Heart left ventricle (tissue), 16 donors: ENCODE measurements at places on chromosomes 5 and 9. TPM values are rescaled to one million over a fixed set of nuclear protein-coding genes. Genes with fewer than 3 reads are reported as not detected.

DNA sequence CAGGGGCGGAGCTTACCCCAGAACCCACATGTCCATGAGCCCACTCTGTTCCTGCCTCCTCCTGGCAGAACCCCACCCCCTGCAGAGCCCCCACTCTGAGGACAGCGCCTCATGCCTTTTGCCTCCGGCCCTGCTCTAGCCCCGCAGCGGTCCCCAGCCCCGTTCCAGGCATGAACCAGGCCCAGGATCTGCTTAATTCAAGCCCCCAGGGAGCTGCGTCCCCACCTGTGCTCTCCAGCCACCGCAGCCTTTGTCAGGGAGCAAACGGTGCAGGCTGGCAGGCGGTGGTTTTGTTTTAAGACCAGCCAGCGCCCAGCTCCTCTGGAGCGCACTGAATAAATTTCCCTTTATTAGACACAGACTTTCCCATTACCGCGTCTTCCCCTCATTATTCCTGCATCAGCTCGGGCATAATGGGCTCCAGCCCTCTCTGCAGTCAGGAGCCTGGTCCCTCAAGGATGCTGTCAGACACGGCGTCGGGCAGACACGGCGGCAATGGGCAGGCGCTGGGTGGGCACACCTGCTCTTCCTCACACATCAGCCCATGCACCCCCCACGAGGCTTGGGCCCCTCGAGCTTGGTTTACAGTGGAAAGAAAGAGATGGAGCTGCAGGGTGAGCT is 137.6 kb downstream of the OLFM1 start:
- peak; percentile 47 for DNase-seq
- H3K4me1 ChIP-seq = no peaks in the 10 kb centered on the region
- no peak overlapping the region for H3K4me3 ChIP-seq

The GFI1B gene
- not detected for total RNA-seq

- H3K4me1 ChIP-seq = peaks cover 2% of the 10 kb centered on the region
- no peaks in the 10 kb centered on the region for H3K27me3 ChIP-seq
- H3K4me3 ChIP-seq = no peak overlapping the region
- peaks cover 79% of the 10 kb centered on the region for H3K36me3 ChIP-seq
- no peak overlapping the region for H3K27ac ChIP-seq
- no peak for DNase-seq
Observed at GRCh38 chr9:120441426-120442307, 138.3 kb downstream of the CDK5RAP2 start.

DNA sequence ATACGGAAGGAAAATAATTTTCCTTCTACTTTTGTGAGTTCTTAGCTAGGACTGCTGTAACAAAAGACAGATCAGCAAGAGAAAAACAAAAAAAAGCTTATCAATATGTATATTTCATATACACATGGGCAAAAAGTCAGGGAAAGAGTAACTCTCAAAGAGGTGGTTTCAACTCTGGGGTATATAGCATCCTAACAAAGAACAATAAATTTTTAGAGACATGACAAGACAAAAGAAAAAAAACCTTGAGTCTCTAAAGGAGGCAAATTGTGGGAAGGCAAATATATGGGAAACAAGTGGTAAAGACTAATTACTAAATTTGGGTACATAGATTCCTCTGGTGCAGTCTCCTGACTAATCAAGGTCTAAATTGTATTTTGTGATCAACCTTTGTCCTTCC is 93.2 kb downstream of the C5orf15 start:
- H3K27me3 ChIP-seq = no peaks in the 10 kb centered on the region
- H3K36me3 ChIP-seq = no peaks in the 10 kb centered on the region
- no peak overlapping the region for H3K4me3 ChIP-seq

DNA sequence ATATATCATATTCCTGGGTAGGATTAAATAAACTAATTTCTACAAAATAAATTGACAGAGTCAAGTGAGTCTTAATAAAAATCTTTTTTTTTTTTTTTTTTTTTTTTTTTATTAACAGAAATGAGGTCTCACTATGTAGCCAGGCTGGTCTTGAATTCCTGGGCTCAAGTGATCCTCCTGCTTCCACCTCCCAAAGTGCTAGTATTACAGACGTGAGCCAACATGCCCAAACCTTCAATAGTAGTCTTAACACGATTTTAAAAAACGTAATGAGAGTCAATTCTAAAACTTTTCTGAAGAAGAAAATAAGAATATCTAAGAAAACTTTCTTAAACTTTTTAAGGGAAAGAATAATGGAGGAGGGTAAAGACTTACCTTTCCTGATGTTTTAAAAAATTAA is 84.2 kb downstream of the YIPF5 start:
- H3K27ac ChIP-seq = no peak overlapping the region
- no peak for DNase-seq
- no peaks in the 10 kb centered on the region for H3K27me3 ChIP-seq

GRCh38 chr5:43348207-43348606 is 35.0 kb upstream of the HMGCS1 start:
- H3K27ac ChIP-seq = no peak overlapping the region
- no peak for DNase-seq
- H3K4me3 ChIP-seq = no peak overlapping the region

DNA sequence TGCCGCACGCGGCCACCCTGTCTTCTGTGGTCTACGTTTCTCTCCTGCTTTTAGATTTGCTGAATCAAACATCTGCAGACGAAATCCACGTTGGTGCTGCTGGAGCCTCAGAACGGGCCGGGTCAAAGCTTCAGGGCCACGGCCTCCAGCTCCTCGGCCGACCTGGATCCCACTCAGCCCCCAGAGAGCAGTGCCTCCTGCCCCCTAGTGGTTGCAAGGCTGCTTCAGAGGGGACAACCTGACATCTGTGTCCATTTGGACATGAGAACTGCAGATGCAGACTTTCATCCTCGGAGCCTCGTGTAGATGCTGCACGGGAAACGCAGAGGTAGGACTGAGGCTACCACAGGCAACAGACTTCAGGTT is 23.0 kb upstream of the SLC6A3 start:
- H3K27me3 ChIP-seq = no peaks in the 10 kb centered on the region
- H3K4me1 ChIP-seq = no peaks in the 10 kb centered on the region
- no peak overlapping the region for H3K27ac ChIP-seq
- H3K36me3 ChIP-seq = peaks cover 31% of the 10 kb centered on the region
- no peak for DNase-seq

- no peak overlapping the region for H3K27ac ChIP-seq
- DNase-seq = no peak
- no peaks in the 10 kb centered on the region for H3K36me3 ChIP-seq
- H3K4me3 ChIP-seq = peak overlapping the region; percentile 19
- no peaks in the 10 kb centered on the region for H3K4me1 ChIP-seq
- H3K27me3 ChIP-seq = no peaks in the 10 kb centered on the region
Observed at GRCh38 chr5:42772265-42772993, 15.8 kb downstream of the CCDC152 start.

The SOX30 gene
- total RNA-seq = 0.48 TPM

DNA sequence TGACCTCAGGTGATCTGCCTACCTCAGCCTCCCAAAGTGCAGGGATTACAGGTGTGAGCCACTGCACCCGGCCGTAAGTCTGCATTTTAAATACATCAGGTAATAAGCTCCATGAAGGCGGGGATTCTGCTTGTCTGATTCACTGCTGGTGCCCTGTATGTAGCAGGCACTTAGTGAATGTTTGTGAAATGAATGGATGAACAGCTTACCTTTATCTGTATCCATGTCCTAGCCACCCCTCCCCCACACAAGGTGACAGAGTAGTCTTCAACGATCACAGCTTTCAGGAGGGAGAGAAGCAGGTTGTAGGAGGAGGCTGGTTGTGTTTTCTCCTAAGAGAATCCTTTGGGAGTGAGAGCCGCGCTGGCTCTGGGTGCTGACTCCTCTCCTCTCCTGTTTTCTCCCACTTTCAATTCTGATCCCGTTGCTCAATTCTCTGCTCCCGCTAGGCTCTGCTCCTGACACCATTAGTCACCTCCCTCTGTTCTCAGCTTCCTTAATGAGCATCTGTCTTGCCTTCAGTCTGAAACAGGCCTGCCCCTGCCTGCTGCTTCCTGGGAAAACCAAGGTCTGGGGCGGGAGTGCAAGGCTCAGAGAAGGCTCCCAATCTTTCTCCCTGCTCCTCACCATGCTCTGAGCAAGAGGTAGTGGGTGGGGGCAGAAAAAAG is 88.8 kb upstream of the CTNNA1 start:
- no peak for DNase-seq
- peak overlapping the region; percentile 14 for H3K27ac ChIP-seq
- H3K27me3 ChIP-seq = no peaks in the 10 kb centered on the region
- no peak overlapping the region for H3K4me3 ChIP-seq
- peaks cover 35% of the 10 kb centered on the region for H3K4me1 ChIP-seq
- H3K36me3 ChIP-seq = no peaks in the 10 kb centered on the region

DNA sequence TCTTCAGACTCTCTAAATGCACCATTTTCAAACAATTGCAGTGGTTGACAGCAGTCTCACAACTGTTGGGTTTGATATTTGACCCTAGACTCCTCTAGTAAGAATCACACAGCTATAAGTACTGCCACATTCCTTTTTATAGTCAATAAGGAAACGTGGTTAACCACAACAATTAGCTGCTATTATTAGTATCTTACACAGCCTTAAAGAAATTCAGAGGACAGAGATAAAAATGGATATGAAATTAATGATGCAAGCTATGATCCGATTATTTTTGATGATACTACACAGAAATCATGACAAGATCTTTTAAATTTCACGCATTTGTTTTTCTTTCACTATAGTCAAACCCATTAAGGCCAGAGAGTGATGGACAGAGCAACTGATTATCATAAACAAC is 288.6 kb upstream of the C9orf72 start:
- no peak overlapping the region for H3K4me3 ChIP-seq
- H3K27me3 ChIP-seq = no peaks in the 10 kb centered on the region
- no peak overlapping the region for H3K27ac ChIP-seq
- H3K36me3 ChIP-seq = no peaks in the 10 kb centered on the region
- peaks cover 5% of the 10 kb centered on the region for H3K4me1 ChIP-seq
- no peak for DNase-seq

The CACFD1 gene
- total RNA-seq = 15.3 TPM

- H3K27ac ChIP-seq = no peak overlapping the region
- no peak overlapping the region for H3K4me3 ChIP-seq
- no peaks in the 10 kb centered on the region for H3K4me1 ChIP-seq
- H3K27me3 ChIP-seq = no peaks in the 10 kb centered on the region
- DNase-seq = no peak
Observed at GRCh38 chr9:31674264-31674663, 710.2 kb upstream of the ACO1 start.

GRCh38 chr9:88488166-88488565 is 46.8 kb upstream of the NXNL2 start:
- no peaks in the 10 kb centered on the region for H3K27me3 ChIP-seq
- no peak overlapping the region for H3K27ac ChIP-seq
- no peaks in the 10 kb centered on the region for H3K4me1 ChIP-seq
- H3K4me3 ChIP-seq = no peak overlapping the region
- no peaks in the 10 kb centered on the region for H3K36me3 ChIP-seq

The SNCAIP gene
- total RNA-seq = 2.9 TPM

DNA sequence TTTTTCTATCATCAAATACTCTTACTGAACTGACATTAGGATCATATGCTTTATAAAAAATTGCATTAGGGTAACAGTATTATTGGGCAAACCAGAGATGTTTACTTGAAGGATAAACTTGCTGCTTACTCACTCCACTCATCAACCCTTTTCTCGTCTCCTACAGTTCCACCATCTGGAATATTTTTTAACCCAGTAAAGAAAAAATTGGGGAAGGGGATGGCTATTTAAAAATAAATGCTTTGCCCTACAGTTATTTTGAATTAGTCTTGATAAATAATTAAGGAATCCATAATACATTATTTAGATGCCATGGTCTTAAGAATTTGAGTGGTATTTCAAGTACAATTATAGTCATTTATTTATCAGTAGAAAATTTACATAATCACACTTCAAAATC is 225.8 kb downstream of the MEF2C start:
- no peak overlapping the region for H3K27ac ChIP-seq
- H3K27me3 ChIP-seq = peaks cover 48% of the 10 kb centered on the region
- H3K4me1 ChIP-seq = peaks cover 15% of the 10 kb centered on the region

GRCh38 chr5:3035452-3035851 is 284.0 kb upstream of the IRX2 start:
- DNase-seq = no peak
- H3K27me3 ChIP-seq = no peaks in the 10 kb centered on the region
- H3K4me1 ChIP-seq = no peaks in the 10 kb centered on the region
- no peaks in the 10 kb centered on the region for H3K36me3 ChIP-seq
- H3K27ac ChIP-seq = no peak overlapping the region
